ENCODE measurements at places on chromosomes 2 and 18. TPM values are rescaled to one million over a fixed set of nuclear protein-coding genes. Genes with fewer than 3 reads are reported as not detected.

Gene PTPRN
- not detected for total RNA-seq

Gene GREB1L
- total RNA-seq = not detected

Gene SETBP1
- 1.6 TPM for total RNA-seq

Gene CCDC141
- 27.0 TPM for total RNA-seq

Gene CHRND
- not detected for total RNA-seq

Gene CPO
- not detected for total RNA-seq

Gene CLEC4F
- not detected for total RNA-seq

Gene TTR
- not detected for total RNA-seq

- no peak for DNase-seq
Observed at GRCh38 chr18:14086458-14087231, 45.6 kb downstream of the ZNF519 start.

GRCh38 chr2:98282109-98282508, 64.1 kb upstream of the CNGA3 start:
- DNase-seq = no peak

GRCh38 chr2:170502361-170503130, 212.6 kb upstream of the SP5 start:
- no peak for DNase-seq

DNA sequence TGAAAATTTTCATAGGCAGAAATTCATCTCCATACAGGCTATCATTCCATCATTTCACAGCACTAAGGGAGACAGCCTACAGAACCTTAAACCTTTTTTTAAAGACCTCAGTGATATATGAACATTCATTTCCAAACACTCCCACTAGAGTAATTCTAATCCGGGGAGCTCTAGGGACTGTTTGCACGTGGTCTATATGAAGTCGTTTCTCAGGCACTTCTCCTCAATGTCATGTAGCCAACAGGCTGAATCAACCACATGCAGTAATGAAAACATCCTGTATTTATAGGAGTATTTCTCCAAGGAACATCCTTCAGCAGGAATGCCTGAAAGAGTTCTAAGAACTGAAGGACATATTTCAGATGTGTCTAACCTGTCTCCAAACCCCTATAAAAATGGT, 97.3 kb upstream of the CREB1 start:
- DNase-seq = no peak

- no peak for DNase-seq
Observed at GRCh38 chr18:33837191-33837590, 259.2 kb downstream of the ASXL3 start.

GRCh38 chr2:3504741-3505140, 14.6 kb downstream of the ADI1 start:
- DNase-seq = no peak

DNA sequence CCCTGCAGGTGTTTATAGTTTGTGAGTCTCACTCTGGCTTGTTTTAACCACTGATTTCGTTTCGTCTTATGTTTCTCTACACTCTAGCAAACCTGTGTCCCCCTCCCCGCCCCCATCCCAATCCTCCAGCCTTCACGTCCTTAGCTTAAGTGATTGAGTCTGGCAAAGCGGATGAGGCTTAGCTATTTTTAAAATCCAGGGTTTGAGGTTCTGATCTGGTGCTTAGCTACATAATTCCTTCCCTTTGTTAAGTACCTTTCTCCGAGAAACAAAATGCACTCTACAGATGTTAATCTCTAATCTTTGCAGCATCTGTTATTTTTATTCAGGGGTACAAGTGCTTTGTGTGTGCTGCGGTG, 7.8 kb downstream of the AGAP1 start:
- DNase-seq = no peak

DNA sequence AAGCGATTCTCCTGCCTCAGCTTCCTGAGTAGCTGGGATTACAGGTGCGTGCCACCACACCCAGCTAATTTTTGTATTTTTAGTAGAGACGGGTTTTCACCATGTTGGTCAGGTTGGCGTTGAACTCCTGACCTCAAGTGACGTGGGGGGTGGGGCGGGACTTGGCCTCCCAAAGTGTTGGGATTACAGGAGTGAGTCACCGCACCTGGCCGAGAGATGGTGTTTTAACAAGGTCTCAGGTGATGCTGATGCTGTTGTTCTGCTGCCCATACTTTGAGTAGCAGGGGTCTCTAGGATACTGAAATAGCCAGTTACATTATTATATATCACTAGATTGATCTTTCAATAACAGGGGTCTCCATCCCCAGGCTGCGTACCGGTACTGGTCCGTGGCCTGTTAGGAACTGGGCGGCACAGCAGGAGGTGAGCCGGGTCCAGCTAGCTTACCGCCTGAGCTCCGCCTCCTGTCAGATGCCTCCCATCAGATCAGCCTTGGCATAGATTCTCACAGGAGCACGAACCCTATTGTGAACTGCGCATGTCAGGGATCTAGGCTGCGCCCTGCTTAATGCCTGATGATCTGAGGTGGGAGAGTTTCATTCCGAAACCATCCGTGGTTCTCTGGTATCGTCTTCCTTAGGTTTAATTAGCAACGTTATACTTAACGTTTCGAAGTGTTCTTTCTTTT, 48.3 kb upstream of the SLC38A11 start:
- DNase-seq = no peak

GRCh38 chr2:42052702-42053481, 5.1 kb downstream of the PKDCC start:
- DNase-seq = no peak

DNA sequence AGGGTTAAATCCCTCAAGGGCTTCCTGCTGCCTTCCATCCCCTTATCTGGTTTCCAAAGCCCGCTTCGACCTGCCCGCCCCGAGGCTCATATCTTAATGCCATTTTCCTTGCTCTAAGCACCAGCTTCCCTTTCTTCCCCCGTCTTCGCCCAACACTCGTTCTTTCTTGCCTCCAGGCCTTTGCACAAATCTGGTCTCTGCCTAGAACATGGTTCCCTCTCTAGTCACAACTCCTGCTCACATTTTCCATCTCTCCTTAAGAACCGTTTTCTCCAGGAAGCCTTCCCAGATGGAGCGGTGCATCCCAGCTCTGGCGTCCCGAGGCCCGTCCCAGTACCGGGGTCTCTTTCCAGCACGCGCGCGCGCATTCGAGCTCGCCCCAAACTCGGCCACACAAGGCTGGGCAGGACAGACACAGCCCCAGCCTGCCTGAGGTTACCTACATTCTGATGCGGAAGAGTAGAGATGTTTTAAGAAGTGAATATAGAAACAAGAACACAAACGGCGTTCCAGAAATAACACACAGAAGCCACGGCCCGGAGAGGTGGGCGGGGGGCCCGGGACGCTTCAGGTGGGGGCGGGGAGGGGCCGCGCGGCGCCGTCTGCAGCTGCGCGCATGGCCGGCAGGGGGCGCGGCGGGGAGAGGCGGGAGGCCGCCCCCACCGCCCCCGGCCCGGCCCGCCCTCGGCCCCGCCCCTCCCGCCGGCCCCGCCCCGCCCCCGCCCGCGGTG, at the start of gene DGKD:
TSS of gene DGKD (plus strand) at position 726 of the 731 bp plus-strand sequence. CDS start 25 bp downstream, outside the sequence.
- peak; percentile 66 for DNase-seq

DNA sequence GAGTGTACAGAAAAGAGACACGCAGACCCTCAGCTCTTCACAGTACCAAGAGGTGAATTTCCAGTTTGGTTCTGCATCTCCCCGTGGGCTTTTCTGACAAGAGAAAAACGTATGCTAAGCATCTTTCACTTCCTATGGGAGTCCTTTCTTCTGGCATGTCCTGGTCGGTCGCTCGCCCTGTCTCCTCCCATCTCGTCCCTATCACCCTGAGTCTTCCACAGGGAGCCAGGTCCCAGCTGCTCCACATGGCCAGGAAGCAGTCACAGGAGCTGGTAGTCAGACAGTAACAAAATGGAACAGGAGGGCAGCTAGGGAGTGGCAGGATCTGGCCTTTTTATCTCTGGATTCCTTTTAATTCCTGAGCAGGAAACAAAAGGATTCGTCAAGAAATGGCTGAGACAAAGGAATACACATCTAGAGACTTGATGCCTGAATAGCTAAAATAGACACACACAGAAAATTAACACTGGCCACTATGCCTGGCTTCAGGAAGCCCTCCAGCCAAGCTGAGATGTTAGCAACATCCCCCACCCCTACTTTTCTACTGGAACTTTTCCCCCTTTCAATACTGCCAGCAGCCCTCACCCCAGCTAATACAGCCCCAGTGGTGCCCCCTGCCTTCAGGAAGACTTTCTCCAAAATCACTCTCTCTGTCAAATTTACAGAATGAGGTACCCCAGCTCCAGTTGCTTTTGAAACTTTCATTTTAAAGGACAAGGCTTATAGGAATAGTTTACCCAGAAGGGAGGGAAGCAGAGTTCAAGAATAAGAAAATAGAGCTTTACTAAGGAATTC, 136.1 kb downstream of the DNER start:
- DNase-seq = no peak

- DNase-seq = no peak
Observed at GRCh38 chr2:223062396-223062795, 10.4 kb downstream of the KCNE4 start.

- DNase-seq = no peak
Observed at GRCh38 chr2:176967911-176968450, 244.6 kb upstream of the HNRNPA3 start.

DNA sequence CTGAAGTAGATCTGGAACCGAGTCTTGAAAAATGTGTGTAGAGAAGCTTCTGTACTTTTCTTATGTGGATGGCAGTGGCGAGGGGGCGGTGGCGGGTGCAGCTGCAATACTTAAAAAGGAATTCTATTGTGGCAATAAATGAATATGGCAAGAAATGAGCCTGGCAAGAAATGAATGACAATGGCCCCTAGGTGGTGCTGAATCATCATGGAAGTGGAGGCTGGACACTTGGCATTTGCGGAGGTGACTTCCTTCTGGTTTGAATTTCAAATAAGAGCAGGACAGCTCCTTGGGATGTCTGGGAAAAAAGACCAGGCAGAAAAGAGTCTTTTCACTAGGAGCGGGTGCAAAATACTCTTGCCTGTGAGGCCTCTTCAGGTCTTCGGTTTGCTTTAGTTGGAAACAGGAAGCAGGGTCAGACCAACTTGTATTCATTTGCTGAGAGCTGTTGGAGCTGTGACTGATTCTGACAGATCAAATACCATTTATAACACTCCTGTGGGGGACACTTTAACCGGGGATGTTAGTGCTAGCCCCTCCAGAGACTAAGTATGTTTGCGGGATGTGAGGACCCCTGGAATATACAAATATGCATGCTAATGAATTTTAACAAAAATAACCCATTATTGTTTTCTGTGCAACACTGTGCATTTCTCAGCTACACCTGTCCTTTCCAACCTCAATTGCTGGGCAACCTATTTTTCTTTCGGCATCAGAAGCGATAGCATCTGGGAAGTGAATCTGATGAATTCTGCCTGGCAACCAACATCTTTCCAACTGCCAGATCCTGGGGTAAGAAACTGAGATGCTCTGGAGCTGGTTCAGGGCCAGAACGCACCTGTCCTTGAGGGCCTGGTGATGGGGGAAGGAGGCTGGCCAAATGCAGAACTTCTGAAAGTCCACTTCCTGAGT, 35.4 kb downstream of the FASTKD2 start:
- DNase-seq = peak; percentile 18

DNA sequence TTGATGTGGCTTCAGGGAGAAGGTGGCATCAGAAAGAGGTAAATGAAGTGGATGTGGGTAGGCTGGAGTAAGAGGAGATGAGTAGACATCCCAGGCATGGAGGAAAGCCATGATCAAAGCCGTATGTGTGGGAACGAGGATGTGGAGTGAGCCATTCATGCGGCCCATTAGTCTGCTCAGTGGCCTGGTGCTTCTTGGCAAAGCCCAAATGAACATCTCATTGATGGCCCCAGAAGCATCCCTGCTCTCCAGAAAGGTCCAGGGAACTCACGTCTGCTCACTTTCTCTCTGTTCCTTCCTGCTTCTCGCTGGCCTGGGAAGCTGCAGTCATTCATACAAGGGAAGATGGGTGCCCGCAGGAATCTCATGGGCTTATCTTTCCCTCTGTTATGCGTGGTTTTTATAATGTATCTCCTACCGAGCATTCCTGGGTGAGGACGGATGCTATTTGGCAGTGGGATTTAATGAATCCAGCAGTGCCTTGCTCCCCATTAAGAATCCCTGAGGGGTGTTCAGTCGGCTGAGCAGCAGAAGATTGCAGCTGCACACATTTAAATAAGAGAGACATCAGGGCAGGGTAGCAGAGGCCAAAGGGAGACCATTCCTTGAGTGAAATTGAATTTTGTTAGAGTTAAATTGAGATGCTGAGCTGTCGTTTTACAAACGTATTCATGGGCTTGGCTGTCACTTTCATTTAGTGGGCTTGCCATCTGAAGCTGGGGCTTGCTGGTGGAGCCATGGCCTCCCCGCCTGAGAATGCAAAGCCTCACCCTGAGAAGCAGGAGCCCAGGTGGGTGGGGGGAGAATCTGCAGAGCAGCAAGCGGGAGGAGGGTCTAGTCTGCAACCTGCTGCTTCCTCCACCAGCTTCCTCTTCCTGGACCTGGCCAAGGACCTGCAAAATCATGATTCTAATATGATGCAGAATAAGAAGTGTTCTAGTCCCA, 64.5 kb downstream of the LYPD1 start:
- no peak for DNase-seq

DNA sequence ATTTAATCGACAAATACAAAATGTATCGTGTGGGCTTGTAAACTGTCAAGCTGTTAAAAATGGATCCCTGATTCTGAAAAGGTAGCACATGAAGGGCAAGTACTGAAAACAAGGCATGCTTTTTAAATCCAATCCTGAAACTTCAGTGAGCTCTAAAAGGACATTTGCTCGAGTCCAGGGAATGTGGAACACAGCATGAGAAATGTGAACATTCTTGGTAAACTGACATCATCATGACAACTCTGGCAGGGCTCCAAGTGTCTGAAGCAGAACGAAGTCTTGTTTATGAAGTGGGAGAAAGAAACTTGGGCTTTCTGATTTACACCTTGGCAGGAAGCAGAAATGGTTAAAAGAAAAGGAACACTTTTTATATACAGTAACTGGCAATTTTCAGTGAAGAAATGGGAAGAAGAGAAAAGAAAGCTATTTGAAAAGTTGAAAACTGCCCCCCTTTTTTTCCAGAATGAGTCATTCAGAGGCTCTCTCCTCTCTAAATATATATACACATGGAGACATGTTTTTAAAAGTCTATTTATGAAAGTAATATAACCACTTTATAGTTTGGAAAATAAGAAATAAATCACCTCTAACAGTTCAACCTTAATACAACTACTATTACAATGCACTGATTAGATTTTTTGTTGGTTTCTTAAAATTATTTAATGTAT, 120.8 kb downstream of the GAREM1 start:
- DNase-seq = no peak

DNA sequence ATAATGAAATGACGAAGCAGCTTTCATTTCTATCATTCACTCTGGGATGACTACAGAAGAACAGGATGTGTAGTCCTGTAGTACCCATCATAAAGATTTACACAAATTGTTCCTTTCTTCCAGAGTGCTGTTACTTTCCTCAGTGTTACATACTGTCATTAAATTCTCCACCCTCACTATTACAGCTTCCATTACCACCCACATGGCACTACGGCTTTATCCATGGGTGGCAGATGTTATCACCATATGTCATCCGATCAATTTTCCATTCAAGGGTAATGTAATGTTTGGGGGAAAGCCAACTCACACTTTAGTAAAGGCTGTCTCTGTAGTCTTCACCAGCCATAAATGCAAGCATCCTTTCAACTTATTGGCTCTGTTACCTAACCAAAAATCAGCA, 7.1 kb upstream of the CSRNP3 start:
- no peak for DNase-seq
